Stimulated activated CD8-positive, alpha-beta memory T cell treated with anti-CD3 and anti-CD28 coated beads, Interleukin-7, amount 100 ng/mL, for 1 hour (primary cell): ENCODE measurements at places on chromosomes 4 and X.
A peak's percentile ranks its signal among the peaks of the same experiment; 100 is the strongest.

- no peak for DNase-seq
These were observed 48.8 kb downstream of the DKK2 start for GRCh38 chr4:106987311-106987710.

- DNase-seq: no peak
These were observed 339.5 kb downstream of the DHX15 start for GRCh38 chr4:24244663-24245490.

GRCh38 chr4:48133669-48134068 is 381 bp downstream of the TXK start:
- DNase-seq: no peak

GRCh38 chrX:140425712-140426395 is 79.0 kb downstream of the SOX3 start:
- DNase-seq: no peak

DNA sequence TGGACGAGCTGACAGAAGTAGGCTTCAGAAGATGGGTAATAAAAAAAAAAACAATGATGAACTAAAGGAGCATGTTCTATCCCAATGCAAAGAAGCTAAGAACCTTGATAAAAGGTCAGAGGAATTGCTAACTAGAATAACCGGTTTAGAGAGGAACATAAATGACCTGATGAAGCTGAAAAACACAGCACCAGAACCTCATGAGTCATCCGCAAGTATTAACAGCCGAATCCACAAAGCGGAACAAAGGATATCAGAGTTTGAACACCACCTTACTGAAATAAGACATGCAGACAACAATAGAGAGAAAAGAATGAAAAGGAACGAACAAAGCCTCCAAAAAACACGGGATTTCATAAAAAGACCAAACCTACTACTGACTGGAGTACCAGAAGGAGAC is 10.5 kb downstream of the NELFA start:
- no peak for DNase-seq

- no peak for DNase-seq
These were observed 48.2 kb downstream of the ATOH1 start for GRCh38 chr4:93876754-93877153.

DNA sequence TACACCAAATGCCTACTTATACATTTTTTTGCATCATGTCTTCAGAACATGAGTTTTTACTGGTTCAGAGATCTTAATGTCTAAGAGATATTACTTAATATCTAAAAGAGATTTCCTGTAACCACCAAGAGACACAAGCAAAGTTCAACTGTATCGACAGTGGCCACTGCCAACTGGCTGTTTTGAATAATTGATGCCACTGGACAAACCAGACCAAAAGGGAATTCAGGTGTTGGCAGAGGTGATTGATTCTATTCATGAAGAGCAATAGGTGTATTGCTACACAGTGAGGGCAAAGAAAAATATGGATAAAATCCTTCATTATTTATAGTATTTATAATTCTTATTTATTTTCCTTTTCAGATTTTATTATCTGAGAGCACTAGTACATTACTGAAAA is 58.5 kb upstream of the ANKRD17 start:
- DNase-seq: no peak

- no peak for DNase-seq
These were observed 9.4 kb upstream of the TIMP1 start for GRCh38 chrX:47572773-47573340.

GRCh38 chr4:152634110-152634760 is 45.6 kb downstream of the TMEM154 start:
- no peak for DNase-seq

DNA sequence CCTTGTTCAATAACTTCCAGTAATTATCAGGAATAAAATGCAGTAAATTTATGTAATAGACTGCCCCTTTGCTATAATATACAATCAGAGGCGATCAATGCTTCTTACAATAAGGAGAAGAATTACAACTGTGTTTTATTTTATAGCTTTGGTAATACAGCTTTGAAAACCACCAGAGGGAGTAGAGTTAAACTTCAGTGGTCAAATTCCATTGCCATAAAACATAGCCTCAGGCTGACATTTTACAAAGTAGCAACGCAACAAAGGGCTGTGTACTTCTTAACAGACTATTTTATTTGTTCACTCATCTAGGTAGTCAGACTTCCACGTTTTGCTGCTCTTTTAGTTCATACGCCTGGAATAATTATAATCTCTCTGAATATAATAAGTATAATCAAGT is 58.5 kb downstream of the TEX13C start:
- no peak for DNase-seq

DNA sequence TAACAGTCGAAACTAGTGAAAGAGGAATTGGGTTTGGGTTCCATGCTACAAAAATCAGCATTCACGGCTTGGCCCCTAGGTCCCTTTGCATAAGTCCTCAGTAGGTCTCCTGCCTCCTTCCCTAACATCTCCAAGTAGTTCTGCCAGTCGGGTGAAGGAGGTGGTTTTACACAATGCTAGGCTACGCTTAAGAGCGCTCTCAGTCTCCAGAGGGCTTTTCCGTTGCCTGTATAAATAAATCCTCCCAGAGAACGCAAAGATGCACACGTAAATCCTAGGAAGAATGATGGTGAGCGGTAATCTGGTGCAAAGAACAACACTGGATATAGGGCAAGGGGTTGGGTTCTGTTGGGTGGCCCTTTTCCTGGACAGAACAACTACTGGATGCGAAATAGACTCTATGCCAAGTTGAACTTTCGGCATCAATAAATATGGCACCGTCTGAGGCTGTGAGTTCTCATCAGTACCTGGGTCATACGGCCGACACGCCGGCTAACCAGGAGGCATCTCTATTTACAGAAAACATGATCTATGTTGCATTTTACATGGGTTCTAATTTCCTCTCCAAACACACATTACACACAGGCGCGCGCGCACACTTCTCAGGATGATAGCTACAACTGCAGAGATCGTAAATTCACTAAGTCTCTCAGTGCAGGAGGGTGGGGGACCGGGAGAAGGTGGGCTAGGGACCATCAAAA is 1.3 kb downstream of the CAMK2D start:
- peak; percentile 15 for DNase-seq

- no peak for DNase-seq
These were observed 162.8 kb downstream of the ARHGAP24 start for GRCh38 chr4:85637778-85638177.

DNA sequence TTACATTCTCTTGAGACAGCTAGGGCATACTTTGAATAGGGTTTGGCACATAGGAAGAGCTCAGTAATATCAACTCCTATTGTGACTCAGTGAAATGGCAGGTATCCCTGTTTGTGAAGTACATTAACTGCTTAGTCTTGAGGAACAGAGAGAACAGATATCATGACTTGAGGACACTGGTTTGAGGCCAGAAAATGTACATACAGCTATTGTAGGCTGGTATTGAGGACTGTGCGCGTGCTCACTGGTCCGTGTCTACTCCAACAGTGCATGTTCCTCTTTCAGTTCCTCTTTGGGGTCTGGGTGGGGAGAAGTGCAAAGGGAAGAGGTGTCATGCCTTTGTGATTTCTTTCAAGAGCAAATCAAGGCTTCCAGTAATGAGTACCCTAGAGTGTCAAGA is 34.6 kb upstream of the TBC1D9 start:
- no peak for DNase-seq

GRCh38 chr4:69601065-69601464 is 38.4 kb downstream of the UGT2A2 start:
- DNase-seq: no peak

DNA sequence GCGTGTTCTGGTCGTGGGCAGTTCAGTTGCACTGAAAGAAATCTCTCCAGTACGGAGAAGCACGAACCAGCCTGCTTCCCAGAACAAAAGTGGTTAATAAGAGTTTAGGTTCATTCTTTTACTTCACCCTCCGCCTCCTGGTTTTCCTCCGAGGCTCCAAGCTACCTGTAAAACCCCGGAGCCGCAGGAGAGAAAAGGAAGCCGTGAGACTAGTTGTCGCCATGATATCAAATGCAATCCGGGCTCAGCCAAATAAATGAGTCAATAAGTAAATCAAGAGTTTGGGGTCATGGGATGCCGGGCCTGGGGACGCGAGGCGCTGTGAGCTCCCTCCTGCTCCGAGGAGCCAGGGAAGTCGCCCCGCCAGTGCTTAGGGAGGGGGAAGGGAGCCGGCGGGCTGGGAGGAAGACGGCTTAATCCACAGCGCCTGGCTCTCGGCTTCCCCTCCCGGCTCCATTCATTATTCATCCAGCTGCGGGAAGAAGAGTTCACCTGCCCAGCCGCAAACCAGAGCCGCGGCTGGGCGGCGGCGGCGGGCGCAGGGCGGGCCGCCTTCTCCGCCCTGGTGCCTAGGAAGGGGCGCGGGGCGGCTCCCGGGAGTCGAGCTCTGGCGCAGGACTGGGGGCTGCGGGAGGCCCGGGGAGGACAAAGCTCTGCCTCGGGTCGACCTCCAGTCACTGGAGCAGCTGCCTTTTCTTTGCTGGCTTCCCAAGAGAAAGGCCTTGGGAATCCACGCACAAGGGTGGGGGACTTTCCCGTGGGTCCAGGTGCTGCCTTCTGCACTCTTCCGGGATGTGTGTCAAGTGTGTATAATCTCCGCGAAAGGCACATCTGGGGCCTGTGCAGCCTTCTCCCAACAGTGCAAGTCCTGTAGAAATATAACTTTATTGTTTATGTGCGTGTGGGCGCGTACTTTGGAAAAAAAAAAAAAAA is 1.7 kb downstream of the FRAS1 start:
- no peak for DNase-seq
